ENCODE measurements at places on chromosomes 6 and 20.

GRCh38 chr6:168100803-168101589 lies 22.0 kb upstream of the FRMD1 start:
- DNase-seq: no peak

DNA sequence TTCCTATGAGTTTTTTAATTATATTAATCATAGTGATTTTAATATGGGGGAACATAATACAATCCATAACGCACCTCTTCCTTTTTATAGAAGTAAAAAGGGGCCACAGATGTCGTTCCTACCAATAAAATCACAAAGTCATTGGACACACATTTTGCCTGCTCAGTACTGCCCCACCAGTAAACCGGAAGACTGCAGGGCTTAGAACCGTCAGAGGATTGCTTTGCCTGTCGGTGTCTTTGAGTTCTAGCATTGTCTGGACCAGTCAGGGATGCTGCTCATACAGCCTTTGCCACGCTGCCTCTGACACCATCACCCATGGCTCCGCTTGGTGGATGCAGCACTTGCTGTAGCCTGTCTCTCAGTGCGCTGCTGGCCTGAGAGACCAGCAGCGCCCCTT lies 853.6 kb downstream of the C6orf118 start:
- DNase-seq: no peak

DNA sequence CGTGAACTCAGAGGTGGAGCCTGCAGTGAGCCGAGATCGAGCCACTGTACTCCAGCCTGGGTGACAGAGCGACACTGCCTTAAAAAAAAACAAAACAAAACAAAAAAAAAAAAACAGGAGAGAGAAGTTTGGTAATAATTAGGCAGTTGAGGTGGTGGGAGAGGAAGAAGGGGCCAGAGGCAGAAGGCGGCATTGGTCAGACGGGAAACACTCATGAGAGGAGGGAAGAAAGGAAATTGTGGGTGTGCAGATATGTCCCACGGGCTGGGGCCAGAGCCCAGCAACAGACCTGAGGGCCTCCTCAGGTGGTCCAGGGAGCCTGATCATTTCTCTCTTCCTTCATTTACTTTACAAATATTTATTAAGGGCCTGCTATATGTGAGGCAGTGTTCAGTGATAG lies 20.0 kb downstream of the SULF2 start:
- DNase-seq: no peak

DNA sequence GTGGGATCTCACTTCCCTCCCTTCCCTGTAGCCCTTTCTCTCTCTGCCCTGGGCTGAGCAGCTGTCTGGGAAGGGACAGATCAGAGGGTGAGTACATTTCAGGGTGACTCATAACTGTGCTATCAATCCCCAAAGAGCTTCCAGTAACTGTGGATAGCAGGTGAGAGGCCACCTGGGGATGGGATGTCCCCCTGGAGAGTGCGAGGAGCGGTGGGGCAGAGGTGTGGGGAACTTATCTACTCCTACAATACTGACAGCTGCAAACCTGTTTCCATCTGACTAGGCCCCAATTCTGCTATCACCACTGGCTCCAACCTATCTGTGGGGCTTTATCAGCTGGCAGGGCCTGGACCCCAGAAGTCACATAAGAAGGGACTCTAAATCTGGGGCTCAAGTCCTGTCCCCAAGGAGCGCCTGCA lies 32.6 kb downstream of the KCNK5 start:
- no peak for DNase-seq

DNA sequence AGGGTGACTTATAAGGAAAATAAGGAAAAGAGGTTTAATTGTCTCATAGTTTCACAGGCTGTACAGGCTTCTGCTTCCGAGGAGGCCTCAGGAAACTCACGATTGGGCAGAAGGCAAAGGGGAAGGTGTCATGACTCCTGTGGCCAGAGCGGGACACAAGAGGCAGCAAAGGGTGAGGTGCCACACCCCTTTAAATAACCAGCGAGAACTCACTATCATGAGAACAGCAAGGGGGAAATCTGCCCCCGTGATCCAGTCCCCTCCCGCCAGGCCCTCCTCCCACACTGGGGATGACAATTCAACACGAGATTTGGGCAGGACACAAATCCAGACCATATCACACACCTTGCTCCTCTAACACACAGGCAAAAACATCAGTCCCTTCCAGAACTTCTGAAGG lies 254.0 kb downstream of the DLL1 start:
- DNase-seq: no peak

DNA sequence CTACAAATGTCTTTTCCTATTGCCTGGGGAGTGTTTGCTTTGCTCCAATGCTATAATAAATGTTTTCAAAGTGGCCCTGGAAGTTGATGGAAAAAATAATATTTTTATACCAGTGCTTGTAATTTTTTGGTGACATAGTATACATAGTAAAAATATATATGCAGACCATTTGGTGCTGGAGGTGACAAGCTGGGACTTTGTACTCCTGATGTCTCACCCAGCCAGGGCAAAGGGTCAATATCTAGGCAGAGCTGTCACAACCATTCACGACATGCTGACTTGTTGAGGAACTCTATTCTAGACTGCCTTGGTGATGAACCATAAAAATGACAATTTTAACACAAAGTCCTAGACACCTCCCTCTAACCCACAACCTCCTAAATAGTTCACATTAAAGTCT lies 203.0 kb downstream of the PLCB1 start:
- DNase-seq: no peak

DNA sequence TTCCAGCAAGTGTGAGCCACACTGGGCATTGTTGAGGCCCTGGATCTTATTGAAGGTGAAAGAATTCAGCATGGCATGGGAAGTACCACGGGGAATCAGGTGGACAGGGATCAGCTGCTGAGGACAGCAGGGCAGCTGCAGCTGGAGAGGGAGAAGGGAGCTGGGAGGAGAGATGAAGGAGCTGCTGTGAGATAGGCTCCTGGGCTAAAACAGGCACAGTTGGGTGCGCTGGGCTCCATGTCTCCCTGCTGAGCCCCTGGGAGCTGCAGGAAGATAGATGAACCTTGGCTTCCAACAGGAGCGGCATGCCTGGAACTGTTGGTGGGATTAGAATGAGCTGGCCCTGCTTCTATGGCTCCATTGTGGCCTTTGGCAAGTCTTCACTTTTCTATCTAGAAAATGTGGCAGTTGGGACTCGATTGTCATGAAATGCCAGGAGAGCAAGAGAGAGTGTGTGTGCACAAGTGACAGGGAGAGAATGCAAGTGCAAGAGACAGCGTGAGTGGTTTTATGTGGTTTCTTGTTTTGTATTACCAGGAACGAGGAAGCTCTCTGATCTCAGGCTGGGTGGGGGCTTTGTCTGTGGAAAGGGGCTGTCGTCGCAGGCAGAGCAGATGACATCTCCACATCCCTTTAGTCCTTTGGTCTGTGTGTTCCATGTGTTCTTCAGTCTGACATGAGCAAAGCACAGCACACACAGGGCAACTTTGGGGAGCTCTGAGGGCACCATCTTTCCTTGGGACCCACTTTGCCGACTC lies 20.4 kb downstream of the SNPH start:
- no peak for DNase-seq

DNA sequence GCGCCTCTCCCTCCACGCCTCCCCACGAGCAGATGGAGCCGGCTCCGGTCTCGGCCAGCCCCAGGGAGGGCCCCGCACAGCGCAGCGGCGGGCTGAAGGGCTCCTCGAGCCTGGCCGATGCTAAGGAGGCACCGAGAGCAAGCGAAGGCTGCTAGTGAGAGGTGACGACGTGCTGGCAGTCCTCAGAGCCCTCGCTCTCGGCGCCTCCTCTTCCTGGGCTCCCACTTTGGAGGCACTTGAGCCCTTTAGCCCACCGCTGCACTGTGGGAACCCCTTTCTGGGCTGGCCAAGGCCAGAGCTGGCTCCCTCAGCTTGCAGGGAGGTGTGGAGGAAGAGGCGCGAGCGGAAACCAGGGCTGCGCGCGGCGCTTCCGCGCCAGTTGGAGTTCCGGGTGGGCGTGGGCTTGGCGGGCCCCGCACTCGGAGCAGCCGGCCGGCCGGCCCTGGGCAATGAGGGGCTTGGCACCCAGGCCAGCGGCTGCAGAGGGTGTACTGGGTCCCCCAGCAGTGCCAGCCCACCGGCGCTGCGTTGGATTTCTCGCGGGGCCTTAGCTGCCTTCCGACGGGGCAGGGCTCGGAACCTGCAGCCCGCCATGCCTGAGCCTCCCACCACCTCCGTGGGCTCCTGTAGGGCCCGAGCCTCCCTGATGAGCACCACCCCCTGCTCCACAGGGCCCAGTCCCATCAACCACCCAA lies 2.5 kb upstream of the TMEM14C start:
- DNase-seq: peak; percentile 61

DNA sequence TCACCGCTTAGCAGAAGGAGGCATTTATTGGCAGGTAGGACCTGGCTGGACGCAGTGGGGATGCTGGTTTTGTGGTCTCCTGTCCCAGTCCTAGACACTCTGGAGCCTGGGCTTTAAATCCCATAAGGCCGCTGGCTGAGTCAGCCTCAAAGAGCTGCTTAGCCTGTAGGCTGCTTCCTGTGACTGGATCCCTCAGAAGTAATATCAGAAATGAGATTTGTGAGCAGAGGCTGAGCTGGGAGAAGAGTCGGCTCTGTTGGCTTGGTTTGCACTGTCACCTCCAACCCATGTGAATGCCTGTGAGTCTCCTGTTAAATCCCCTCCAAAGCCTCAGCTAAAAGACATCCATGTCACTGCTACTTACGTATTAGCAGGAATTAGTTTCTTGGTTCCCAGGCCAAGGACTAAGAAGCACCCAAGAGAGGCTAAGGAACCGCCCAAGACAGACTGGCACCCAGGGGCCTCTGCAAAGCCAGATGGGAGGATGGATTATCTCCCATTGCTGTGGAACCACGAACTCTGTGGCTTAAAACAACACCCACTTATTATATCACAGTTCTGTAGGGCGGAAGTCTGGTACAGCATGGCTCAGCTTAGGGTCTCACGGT lies 289.4 kb downstream of the CDC5L start:
- no peak for DNase-seq

- no peak for DNase-seq
These were observed 269.3 kb downstream of the ARHGAP18 start for GRCh38 chr6:129440691-129441090.

DNA sequence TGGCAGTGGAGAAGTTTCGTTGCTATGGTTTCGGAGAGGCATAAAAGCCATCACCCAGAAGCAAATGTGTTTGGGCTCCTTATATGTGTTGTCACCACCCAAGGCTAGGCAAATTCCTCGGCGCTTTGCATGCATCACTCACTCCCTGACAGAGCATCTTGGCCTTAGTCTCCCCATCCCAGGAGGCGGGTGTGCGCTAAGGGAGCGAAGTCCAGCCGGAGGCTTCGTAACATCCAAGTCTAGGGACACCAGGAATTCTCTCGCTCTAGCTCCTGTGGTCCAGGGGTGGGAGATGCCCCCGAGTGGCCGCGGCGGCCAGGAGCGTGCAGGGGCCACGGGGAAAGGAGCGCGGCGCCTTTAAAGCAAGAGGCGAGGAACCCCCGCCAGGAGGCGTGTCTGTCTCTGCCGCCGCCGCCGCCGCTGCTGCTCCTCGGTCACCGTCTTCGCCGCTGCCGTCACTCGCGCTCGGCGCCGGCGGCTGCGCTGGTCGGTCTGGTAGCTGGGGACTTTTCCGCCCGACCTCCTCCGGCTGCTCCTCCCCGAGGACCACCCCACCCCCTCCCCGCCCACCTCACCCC lies at the start of gene GRIK2:
GRIK2 (plus strand) TSS at position 458 of the 578 bp plus-strand sequence.
- DNase-seq: no peak

DNA sequence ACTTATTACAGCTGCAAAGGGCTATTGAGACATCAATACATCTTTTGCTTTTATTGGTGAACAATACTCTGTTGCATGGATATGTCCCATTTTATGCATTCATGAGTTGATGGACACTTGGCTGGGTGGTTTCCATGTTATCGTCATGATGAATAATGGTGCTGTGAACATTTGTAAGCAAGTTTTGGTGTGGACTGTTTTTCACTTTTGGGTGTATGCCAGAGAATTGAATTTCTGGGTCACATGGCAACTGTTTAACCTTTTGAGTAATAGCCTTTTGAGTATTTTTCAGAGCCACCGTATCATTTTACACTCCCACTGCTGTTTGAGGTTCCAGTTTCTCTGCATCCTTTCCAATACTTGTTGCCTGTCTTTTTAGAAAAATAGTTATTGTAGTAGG lies 107.0 kb downstream of the JARID2 start:
- no peak for DNase-seq

GRCh38 chr6:44960898-44961297 lies 367.2 kb upstream of the RUNX2 start:
- no peak for DNase-seq

GRCh38 chr6:36834576-36835341 lies 4.5 kb downstream of the CPNE5 start:
- no peak for DNase-seq

- DNase-seq: peak; percentile 64
These were observed 42.3 kb downstream of the HIVEP2 start for GRCh38 chr6:142902636-142903053.

GRCh38 chr6:138403801-138404665 lies at the start of gene HEBP2:
Gene HEBP2 (plus strand): TSS chr6:138404223. CDS start chr6:138404496, 273 bp downstream.
- peak; percentile 84 for DNase-seq

DNA sequence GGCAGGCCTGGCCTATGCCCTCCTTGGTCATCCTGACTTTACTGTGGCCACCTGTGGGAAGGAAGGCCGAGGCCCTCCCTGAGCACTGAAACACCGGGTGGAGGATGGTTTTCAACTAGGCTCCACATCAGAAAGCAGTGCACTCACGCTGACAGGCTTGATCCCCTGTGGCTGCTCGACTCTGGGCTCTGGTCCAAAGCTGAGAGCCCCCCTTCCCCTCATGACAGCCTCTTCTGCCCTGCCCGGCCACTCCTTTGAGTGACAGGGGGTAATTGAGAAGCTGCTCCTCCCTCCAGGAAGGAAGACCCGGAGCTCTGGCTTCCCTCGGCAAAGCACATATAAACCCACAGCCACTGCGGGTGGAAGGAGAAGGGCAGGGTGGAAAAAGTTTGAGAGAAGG lies 43.6 kb downstream of the MUC22 start:
- DNase-seq: no peak

- no peak for DNase-seq
These were observed 15.2 kb downstream of the RAB44 start for GRCh38 chr6:36712816-36713215.

DNA sequence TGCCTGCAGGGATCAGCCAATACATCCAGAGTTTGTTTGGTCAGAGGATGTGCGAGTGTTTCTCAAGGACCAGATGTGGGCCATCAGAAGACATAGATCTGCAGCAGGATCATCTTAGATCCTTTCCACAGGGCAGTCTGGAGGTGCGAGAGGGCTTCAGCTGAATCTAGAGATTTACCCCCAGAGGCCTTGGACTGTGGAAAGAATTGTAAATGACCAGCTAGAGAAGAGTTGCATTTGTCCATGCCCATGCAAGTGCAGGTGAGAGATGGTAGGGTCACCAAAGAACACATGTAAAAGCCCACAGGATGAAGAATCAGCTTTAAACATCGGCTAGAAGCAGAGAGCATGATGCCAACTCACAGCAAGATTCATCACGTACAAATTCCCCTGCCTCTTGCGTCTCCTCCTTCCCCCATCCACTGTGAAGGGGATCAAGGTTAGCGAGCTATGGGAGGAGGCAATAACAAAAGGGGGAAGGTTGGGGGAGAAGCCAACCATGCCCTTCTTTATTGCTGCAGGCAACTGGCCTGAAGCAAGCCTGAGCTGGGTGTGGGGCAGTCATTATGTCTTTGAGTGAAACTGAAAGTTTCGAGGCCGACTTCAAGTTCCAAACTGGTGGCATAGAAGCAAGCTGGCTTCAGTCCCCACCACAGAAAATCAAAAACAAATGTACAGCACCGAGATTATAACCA lies 83.5 kb downstream of the SCML4 start:
- DNase-seq: no peak
